ENCODE measurements at places on chromosomes 6 and 20. TPM values are rescaled to one million over a fixed set of nuclear protein-coding genes. Genes with fewer than 3 reads are reported as not detected.

DNA sequence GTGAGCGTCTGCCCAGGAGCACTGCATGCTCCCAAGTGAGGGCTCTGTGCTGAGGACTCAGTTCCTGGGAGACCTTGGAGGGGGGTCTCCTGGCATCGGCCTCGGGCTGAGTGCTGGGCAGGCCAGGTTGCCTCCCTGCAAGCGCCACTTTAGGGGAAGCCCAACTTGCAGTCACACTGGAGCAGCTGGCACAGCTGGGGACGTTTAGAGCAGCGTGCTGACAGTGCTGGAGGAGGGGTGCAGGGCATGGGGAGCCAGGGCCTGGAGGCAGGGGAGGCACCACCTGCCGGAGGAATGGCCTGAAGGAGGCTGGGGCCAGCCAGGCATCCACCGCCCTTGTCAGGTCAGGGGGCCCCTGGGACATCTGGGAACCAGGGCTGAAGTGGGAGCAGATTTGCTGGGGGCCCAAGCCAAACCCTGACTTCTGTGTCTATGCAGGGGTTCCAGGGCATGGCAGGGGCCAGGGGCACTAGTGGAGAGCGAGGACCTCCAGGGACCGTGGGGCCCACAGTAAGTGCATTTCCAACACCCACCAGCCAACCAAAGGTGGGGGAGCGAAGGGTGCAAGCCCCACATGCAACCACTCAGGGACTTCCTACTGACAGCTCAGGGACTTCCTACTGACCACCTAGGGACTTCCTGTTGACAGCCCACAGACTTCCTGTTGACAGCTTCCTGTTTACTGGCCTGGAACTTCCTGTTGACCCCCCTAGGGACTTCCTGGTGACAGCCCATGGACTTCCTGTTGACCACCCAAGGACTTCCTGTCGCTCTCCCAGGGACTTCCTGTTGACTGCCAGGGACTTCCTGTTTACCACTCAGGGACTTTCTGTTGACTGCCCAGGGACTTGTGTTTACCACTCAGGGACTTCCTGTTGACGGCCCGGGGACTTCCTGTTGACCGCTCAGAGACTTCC, 33.6 kb downstream of the COL20A1 start:
- no peak overlapping the region for H3K27ac ChIP-seq
- H3K27me3 ChIP-seq = peaks cover 17% of the 10 kb centered on the region
- no peak overlapping the region for H3K4me3 ChIP-seq
- DNase-seq = no peak

CPXM1 gene
- total RNA-seq = not detected

DNA sequence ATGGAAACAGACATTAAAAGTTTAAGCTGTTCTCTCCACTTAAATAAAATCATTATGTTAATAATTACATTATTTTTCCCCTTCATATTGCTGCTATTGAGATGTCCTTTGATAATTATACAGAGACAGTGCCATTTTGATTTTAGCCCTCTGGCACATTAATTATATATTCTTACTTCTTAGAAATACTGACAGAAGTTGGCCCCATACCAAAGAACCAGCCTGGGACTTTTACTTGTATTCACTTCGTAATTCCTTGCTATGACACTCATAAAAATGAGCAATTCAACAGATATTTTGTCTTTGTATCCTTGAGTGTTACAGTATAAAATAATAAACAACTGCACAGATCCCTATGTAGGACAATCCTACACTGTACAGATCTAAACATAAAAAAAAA, 743.7 kb downstream of the TBC1D32 start:
- H3K27ac ChIP-seq = no peak overlapping the region
- DNase-seq = no peak
- H3K27me3 ChIP-seq = no peaks in the 10 kb centered on the region
- no peaks in the 10 kb centered on the region for H3K36me3 ChIP-seq
- no peak overlapping the region for H3K4me3 ChIP-seq

MAP3K5 gene
- total RNA-seq = 2.9 TPM

LIN28B gene
- not detected for total RNA-seq

TINAG gene
- total RNA-seq = 0.78 TPM

Data from gastrocnemius medialis (tissue), 4 donors.